ENCODE measurements at places on chromosomes 2 and 18.

- DNase-seq: no peak
Observed at GRCh38 chr2:68726608-68727367, 7.8 kb upstream of the ARHGAP25 start.

- no peak for DNase-seq
Observed at GRCh38 chr18:2986150-2986865, 26.6 kb downstream of the LPIN2 start.

DNA sequence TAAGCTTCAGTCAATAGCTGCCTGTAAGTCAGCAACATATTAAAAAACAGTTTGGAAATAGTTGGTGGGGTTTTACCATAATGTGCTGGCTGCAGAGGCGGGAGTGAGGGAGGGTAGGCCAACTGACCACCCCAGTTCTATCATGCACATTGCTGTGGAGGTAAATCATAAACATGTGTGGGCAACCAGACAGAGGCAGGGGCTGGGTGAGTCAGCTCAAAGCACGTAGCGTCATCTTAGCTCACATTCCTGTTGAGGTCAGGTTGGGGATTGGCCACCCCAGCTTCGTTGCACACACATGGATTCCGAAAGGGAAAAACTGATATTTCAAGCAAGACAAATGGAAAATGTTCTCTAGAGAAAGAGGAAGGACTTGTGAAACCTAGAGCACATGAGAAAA lies 19.5 kb downstream of the GPR45 start:
- no peak for DNase-seq

DNA sequence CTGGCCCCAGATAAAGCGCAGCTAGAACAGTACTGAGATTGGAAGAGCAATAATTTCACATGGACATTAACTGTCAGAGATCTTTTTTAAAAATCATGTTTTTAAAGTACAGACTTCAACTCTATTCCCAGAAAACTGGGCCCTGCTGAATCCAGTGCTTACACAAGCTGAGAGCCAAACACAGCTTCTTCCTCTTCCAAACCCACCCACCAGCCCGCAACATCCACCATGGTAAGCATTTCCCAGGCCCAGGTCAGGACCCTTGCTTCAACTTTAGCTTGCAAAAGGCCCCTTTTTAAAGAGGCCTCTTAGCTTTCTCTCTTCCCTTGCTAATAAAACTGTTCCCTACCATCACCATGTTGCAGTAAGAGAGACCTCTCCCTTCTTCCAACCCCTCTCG lies 2.1 kb downstream of the AAK1 start:
- no peak for DNase-seq

GRCh38 chr2:74576863-74577229 lies 22.3 kb downstream of the DOK1 start:
- DNase-seq: no peak

DNA sequence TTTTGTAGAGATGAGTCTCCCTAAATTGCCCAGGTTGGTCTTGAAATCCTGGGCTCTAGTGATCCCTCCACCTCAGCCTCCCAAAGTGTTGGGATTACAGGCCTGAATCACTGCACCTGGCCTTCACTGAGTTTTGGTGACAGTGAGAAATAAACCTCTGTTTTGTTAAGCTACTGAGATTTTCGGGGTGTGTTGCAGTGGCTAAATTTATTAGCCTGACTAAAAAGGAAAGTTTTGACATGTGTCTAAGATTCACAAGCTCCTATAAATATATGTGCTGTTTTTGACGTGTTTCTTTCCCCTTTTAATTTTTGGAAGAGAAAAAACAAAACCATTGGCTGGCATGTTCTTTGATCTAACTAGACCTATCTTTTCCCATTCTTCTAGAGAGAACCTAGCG lies 190.5 kb upstream of the MC4R start:
- no peak for DNase-seq

DNA sequence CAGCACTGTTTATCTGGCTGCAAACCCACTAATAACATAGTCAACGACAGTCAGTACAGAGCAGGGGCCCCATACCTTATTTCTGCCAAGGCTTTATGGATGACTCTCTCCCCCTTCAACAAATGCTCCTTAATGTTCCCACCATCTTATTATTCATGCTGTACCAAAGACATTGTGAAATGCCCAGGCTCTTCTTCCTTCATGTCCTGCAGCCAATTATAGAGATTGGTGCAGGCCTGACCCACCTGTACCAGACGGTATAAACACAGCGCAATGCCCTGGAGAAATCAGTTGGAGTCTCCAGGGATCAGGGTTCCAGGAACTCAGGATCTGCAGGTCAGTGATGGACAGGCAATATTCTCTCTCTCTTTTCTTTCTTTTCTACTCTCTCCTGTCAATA lies at the start of gene IL1F10:
Gene IL1F10, plus strand, starts transcription at position 290 of the 400 bp plus-strand sequence. CDS start 4,769 bp downstream, outside the sequence.
- no peak for DNase-seq

GRCh38 chr2:31947871-31948270 lies 62.9 kb downstream of the MEMO1 start:
- no peak for DNase-seq

- no peak for DNase-seq
Observed at GRCh38 chr2:214565246-214565645, 154.4 kb downstream of the VWC2L start.

DNA sequence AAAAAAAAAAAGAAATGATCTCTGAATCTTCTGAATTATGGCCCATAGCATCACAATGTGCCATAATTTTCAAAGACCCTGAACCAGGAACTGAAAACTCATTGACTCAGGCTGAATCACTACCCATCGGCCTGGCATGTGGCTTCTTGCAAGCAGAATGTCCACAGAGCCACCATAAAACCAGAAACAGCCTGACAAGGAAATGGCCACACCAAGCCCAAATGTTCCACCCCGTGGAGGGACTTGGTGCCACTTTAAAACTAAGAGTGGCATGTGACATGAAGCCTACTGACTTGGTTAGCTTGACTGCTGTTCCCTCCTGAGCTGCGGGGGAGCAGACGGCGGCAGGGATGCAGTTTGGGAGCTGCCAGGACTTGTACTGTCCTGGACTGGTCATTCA lies 71.2 kb upstream of the RBM44 start:
- no peak for DNase-seq

GRCh38 chr2:223086370-223086981 lies 34.5 kb downstream of the KCNE4 start:
- no peak for DNase-seq

DNA sequence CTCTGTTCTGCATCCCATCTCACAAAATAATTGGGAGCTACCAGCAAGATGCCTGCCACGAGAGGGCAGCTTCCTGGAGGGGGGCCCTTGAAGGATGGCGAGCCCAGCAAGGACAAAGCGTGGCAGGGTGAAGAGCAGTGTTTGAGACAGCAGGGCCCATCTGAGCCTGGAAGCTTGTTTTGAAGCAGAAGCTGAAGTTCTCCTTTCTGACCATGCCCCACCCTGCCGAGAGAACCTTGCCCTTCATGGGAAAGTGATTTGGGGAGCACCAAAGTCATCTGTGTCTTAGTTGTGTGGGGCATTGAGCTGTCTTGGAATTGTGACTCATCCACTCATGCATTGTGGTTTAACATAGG lies 216.3 kb downstream of the BCL11A start:
- DNase-seq: no peak

DNA sequence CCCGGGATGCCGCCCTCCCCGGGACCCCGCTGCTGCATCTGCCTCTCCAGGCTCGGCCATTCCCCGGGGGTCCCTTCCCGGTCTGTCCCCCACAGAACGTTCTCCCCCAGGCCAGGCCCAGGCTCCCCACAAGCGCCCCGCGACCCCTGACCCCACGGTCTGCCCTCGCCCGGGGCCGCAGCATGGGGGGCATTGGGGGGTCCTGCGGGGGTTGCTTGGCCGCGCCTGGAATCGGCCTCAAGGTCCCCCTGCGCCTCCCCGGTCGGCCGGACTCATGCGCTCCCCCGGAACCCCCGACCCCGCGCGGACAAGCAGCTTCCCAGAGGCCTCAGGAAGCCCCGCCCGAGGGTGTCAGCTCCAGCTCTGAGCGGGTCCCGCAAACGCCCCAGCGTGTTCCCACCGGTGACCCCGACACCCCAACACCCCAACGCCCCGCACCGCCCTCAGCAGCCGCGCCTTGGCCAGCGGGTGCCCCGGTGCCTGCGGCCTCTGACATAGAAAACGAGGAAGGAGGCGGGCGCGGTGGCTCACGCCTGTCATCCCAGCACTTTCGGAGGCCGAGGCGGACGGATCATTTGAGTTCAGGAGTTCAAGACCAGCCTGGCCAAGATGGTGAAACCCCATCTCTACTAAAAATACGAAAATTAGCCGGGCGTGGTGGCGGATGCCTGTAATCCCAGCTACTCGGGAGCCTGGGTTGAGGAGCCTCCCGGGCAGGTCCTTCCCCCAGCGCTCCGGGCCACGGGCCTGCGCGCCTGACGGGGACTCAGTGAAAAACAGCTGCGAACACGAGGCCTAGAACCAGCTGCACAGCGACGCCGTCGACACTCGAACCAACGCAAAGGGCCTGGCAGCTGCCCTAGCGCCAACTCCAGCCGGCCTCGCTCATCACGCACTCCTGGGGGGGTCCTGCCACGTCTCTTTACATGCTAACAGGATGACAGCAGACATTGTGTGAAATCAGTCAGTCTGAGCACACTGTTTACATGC lies 61.8 kb upstream of the CTDP1 start:
- no peak for DNase-seq

DNA sequence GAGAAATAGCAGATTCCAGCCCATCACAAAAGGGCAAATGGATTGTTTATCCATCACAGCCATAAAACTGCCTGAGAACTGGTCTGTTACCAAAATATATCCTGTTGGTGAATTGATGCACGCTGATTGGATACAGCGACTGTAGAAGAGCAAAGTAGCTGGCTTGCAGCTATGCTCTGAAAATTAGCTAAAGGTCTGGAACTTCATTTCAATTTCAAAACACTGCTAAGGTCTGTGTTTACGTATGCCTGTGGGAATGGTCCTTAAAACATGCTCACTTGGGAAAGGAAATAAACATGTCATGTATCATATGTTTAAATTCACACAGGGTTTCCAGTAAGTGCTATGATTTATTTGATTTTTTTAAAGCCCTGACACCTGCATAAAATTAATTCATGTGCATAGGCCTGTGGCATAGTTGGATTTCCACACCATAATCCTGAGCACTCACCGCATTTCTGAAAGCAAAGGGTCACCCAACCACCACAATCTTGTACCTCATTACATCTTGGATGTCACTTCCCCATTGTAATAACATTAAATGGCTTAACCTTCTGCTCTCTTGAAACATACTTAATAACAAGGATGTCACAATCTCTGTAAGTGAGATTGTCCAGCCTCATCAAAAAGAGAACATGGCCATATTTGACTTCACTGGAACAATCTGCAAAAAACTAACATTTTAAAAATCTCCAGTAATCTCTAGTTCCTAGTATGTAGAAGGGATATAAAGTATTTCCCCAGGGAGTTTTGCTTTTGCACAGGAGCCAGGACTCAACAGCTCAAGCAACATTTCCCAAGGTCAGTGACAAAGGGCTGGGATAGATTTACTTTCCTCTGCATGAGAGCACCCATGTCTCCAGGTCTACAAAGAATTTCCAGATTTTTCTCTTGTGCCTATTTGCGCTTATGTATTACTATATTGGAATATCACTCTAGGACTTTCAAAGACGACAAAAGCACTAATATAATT lies 109.8 kb downstream of the FARSB start:
- peak; percentile 17 for DNase-seq

GRCh38 chr2:64406407-64406774 lies 47.6 kb upstream of the LGALSL start:
- no peak for DNase-seq

- no peak for DNase-seq
Observed at GRCh38 chr2:192122946-192123345, 71.8 kb downstream of the TMEFF2 start.

DNA sequence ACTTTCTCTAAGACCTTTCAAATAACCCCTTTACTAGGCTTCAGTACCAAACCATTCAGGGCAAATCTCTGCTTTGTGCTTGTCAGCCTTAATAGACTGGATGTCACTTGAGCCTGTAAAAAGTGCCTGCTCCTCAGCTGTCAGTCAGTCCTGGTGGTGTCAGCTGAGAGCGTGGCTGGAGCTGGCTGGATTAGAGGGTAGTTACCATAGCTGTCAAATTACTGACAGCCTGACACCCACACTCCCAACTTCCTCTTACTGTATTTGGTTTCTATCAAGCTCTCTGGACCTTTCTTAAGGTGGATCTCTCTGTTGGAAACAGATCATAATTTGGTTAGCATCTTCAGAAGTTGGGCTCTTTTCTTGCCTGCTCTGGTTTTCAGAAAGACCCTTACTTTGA lies 371.4 kb upstream of the ATP5MC3 start:
- DNase-seq: no peak

GRCh38 chr2:222797871-222798270 lies 63.0 kb upstream of the ACSL3 start:
- DNase-seq: no peak

- DNase-seq: peak; percentile 96
Observed at GRCh38 chr2:240997856-240998705, at the start of gene SNED1. TSS of gene SNED1 (plus strand) at chr2:240998618. CDS start at chr2:240998838, 220 bp downstream.

- DNase-seq: peak; percentile 85
Observed at GRCh38 chr2:75560022-75560767, 544 bp downstream of the EVA1A start.

DNA sequence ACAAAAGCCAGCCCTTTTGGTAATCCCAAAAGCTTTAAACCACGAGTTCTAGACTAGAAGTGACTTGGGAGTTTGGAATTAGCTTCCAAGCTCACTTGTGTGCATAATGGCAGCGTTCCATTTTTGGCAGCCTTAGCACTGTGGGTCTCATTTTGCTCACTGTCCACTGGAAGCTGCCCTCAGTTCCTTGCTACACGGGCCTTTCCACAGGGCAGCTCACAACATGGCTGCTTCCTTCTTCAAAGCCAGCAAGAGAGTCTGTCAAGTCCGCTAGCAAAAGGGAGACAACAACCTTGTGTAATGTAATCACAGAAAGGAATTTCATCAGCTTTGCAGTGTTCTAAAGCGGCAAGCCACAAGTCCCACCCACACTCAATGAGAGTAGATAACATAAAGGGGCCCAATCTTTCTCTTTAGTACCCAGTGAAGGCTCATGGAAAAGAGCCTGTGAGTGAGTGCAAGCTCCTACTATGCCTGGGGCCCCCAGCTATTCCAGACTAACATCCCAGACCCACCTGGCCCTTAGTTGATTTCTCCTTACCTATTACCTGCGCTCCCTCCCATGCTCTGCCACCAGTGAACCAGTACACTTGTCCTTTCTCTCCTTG lies 239.7 kb upstream of the FBXO11 start:
- DNase-seq: no peak

- no peak for DNase-seq
Observed at GRCh38 chr2:205387350-205388055, 294.8 kb upstream of the NRP2 start.

GRCh38 chr2:42071791-42072190 lies 24.0 kb downstream of the PKDCC start:
- no peak for DNase-seq

GRCh38 chr2:42844366-42844765 lies 52.0 kb upstream of the HAAO start:
- DNase-seq: no peak
